Astrocyte (in vitro differentiated cells and primary cell): ENCODE measurements at places on chromosomes 3 and 15. TPM values are rescaled to one million over a fixed set of nuclear protein-coding genes. Genes with fewer than 3 reads are reported as not detected.

Gene OXTR
- total RNA-seq, result 2.2 and 3.0 TPM in 2 replicates

Gene XYLB
- total RNA-seq, result 1.4 and 2.3 TPM in 2 replicates

Gene PTPN9
- 34.7 and 37.5 TPM in 2 replicates for total RNA-seq

Gene HEG1
- total RNA-seq, result 62.1 and 65.7 TPM in 2 replicates

Gene PLA2G4D
- not detected in 2 replicates for total RNA-seq

- no peak for DNase-seq
Observed at GRCh38 chr15:97114900-97115760, 784.6 kb downstream of the NR2F2 start.

DNA sequence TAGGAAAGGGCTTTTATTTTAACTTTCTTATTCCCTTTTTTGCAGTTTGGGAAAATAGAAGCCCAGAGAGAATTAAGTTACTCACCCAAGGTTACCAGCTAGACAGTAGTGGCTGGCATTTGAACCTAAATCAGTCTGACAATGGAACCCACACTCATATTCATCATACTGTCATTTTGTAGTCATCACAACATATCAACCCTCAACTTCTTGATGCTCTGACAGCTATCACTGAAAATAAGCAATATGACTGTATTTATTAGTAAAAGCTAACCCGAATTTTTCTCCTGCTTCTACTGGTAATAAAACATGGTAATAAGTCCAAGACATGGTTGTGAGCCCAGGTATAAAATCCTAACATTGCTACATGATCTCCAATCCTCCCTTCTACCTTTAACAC is 585.8 kb upstream of the UBE2E2 start:
- no peak for DNase-seq

DNA sequence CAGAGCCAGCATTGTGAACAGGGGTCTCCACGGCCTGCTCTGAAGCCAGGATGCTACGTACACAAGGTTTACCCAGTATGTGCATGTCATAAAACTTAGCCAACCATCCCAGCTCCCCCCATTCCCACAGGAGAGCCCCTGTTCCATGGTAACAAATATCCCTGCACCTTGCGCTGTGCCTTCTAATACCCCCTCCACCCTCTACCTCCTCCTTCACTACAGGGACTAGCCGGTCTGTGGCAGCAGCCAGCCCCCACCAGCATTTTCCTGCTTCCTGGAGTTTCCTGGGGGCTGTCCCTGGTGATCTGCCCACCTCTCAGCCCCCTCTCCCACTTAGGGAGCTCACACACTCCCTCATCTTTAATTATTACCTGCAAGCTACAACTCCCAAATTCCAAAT is 20.4 kb downstream of the ACSBG1 start:
- DNase-seq, result no peak

DNA sequence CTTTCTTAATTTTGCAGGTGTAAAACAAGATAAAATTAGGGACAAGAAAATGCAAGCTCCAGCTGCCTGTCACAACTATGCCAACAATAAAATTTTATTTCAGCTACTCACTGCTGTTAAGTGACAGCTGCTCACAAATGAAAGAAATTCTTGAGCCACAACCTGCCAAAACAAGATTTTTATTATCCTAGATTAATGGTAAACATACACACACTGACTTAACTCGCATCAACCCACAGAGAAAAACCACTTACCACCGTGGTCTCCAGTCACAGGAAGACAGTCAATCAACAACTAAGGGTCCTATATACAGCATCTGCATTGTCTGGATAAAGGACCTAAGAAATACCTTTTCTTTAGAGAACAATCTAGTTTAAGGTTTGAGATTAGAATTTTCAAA is 31.3 kb downstream of the EFL1 start:
- no peak for DNase-seq

DNA sequence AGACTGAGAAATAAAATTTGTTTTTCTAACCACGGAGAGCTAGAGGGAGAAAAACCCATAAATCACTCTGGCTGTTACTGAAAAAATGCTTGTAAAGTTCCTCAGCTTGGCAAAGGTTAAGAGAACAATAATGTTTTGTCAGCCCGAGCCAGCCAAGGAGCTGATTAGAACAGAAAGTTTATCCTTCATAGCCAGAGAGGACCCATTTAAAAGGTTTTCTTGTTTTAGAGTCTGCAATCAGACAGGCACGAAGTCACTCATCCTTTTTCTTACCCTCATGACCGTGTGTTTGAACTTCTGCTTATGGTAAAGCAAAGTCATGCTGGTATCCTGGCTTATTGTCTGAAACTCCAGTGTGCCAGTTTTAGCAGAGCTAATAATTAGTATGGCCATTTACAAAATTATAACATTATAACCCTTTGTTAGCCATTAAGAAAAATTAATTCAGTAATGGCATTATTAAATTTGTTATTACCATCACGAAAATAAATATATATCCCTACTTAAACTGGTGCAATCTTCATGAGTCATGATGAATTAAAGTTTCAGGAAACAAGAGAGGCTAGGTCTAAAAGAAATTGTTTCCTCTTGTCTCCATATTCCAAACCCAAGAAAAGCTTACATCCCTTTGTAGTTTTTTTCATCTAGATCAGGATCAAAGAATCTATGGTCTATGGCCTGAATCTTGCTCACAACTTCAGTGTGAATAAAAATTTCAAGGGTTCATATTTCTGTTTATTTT is 13.5 kb upstream of the STXBP5L start:
- peak; percentile 66 for DNase-seq

- DNase-seq, result no peak
Observed at GRCh38 chr3:188243124-188243795, 89.3 kb downstream of the LPP start.

DNA sequence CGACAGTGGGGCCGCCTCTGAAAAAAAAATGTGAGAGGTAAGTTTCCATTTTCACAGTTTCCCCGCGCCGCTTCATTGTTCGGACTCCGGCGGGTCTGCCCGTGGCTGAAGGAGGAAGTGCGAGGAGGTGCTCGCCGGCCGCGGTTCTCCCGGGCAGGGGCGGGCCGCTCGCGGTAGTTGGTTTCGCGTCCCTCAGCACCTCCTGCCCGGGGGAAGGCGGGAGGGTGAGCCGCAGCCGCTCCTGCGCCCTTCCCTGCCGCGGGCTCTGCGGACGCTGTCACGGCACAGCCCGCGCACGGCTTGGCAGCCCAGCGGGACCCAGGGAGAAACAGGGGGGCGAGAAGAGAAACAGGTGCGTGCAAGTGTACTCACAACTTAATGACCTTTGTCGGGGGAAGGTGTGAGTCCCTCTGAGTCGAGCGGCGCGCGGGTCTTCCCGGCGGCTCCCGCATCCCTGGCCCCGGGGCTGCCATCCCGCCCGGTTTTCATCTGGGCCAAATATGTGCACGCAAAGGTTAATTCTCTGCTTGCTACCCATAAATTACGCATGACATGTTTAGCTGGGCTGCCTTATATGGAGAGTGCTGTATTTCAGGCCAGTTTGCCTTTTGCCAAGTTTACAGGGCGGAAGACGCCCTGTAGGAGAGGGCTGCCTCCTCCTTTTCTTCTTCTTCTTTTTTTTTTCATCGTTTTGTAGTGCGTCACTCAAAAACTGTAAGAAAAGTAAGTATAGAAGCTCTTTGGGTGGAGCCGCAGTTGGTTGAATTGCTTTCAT is 514 bp downstream of the MBNL1 start:
- peak; percentile 92 for DNase-seq
